ENCODE measurements at places on chromosomes 7 and 10.

- DNase-seq, result no peak
Observed at GRCh38 chr7:49089717-49090116, 165.4 kb downstream of the CDC14C start.

DNA sequence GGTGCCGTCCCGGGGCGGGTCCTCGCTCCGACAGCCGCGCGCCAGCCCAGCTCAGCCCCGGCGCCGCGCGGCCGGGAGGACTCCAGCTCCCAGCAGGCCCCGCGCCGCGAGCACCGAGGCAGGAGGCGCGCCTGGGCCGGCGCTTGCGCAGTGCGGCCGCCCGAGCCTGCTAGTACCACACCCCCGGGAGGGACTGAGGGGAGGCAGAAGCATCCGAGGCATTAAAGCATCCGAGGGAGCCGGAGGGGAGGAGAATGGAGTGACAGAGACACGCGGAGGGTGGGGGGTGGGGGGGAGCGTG is at the start of gene GRK5:
Gene GRK5 (plus strand): TSS at position 206 of the 301 bp plus-strand sequence. CDS start 347 bp downstream, outside the sequence.
- peak; percentile 95 for DNase-seq

DNA sequence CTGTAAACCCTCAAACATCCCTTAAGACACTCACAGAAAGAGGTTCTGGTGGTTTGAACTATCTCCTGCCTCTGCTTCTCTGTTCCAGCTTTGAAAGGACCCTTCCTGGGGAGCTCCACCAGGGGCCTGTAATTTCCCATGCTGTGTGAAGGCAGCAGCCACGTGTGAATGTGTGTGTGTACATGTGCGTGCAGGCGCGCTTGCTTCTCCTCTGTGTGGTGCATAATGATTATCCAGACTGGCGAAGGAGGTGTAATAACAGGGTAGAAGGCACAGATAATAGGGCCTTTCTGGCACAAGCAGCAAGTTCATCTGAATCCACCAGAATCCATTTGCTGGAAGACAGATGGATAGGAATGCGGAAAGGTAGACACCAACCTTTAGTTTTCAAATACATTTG is 466.5 kb downstream of the GRID1 start:
- DNase-seq, result no peak

- no peak for DNase-seq
Observed at GRCh38 chr7:108178398-108178797, 48.2 kb upstream of the LAMB4 start.

DNA sequence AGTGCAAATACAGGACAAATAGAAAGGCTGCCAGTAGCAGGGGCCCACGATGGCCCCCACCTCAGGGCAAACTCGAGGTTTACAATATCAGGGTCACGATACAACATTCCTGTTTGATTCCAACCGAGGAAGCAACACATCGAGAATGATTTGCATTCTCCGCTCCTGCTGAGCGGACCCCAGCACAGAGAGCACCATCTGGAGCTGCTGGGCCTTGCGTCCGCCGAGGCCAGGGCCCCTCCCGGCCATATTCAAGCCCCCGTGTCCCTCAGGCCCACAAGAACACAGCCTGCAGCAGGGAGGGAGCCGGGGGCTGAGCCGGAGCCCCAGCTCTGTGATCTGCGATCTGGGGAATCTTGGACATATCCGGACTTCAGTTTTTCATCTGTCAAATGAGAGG is 84.3 kb downstream of the PRKAG2 start:
- no peak for DNase-seq

- no peak for DNase-seq
Observed at GRCh38 chr10:59281861-59282260, 80.5 kb downstream of the FAM13C start.

DNA sequence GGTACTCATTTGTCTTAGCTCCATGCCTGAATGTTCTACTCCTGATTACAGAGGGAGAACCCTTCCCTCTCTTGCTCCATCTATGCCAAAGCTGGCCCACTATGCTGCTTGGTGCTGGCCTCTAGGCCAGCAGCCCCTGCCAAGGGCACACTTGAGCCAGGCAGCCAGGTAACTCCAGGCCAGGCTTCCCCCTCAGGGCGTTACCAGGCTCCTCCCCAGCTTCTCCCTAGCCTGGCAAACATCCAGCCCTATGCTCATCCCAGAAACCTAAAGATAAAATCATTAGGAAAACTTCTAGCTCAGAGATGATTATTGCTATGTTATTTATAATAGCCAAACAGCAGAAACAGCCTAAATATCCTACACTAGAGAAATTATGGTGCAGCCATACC is 103.7 kb downstream of the KCNMA1 start:
- DNase-seq, result no peak

GRCh38 chr7:135980665-135981180 is 3.6 kb upstream of the MTPN start:
- DNase-seq, result no peak

GRCh38 chr10:78066728-78067430 is 33.2 kb downstream of the RPS24 start:
- DNase-seq, result no peak

- DNase-seq, result no peak
Observed at GRCh38 chr7:102073931-102074880, 212.5 kb upstream of the SH2B2 start.

DNA sequence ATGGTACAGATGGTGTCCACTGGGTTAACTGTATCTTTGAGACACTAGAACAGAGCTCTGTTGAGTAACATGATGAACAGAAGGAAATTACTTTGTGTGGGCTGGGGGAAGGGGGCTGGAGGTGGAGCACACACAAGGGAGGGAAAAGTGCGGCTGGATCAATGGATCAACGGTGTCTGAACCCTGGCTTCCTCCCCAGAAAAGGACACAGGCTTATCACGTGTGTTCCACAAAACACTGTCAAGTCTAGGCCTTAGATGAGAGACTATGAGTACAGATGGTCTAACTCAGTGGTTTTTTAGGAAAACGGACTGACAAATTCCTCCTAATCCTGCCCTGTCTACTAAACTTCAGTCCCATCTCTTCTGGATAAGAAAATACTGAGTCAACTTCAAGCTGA is 27.8 kb downstream of the HSPB1 start:
- DNase-seq, result no peak

DNA sequence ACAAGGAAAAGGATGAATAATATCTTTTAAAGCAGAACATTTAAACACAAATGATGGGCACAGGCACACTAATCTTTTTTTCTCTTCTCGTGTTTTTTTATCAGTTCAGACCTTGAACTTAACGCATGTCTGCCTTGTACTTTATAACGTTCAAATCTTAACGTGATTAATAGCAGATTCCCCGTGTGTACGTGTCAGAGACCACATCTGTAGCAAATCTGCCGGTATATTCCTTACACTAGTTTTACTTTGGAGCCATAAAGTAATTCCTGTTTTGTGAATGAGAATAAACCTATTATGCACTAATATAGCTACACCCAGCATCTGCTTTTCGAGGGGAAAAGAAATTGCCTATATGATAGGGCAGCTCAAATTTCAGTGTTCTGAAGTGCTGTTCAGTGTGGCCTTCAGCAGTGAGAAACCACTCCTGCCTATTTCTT is 166.0 kb upstream of the TCF7L2 start:
- no peak for DNase-seq

GRCh38 chr10:75866731-75867130 is 435.3 kb downstream of the LRMDA start:
- DNase-seq, result no peak

GRCh38 chr7:158186864-158187693 is 400.5 kb downstream of the PTPRN2 start:
- no peak for DNase-seq

DNA sequence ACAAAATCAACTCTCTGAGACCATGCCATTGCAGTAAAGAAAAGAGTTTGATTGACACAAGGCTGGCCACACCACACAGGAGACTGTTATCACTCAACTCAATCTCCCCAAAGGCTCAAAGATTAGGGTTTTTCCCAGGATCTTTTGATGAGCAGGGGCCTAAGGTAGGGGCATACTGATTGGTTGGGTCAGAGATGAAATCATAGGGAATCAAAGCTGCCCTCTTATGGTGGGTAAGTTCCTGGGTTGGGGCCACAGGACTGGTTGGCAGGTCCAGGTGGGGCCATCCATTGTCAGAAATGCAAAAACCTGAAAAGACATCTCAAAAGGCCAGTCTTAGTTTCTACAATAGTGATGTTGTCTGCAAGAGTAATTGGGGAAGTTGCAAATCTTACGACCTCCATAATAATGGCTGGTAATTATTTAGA is 91.6 kb downstream of the AKR1D1 start:
- no peak for DNase-seq

DNA sequence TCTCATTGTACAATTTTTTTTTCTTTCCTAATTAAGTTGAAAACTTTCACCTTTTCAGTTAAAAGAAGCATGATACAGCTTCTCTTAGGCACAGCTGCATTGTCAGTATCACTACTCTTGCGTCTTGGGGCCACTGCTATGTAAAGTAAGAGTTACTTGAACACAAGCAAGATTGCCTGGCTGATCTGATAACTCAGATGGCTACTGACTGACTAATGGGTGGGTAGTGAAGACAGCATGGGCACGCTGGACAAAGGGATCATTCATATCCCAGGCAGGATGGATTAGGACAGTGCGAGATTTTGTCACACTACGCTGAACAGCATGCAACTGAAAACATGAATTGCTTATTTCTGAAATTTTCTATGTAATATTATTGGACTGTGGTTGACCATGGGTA is 11.6 kb upstream of the ADAMTS14 start:
- DNase-seq, result no peak

DNA sequence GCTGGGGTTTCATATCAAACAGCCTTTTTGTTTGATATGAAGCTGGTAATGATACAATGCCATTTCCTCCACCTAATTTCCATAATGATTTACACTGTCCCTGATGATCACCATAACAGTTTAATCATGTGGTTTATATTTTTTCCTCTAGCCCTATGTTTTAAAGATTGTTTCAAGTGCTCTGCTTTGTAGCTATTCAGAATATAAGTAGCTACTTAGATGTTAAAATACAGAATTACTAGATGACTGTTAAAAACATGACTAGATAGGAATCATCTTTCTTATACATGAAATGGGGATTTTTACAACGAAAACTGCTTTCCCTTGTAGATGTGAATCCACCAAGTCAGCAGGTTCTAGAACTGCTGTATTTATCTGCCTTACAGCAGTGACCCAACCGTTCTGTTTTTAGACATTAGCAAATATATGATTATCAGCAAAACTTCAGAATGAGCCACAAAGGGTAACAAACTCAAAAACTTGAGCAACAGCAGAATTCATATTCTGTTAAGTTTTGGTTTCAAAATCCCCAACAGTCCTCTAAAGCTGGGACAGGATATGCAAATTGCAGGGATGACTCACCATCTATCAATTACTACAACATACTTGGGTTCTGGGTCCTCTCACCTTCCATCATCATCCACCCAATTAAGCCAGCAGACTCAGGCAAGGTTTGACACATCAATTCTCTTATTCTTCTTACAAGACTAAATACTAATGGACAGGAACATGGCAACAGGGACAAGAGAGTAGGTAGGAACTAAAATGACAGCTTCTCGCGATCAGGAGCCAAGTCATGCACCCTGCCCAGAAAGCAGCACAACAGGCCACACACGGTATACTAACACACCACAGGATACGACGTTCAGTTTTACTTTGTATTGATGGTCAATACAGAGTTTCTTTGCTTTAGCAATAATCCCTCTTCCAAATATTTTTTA is 83.9 kb downstream of the PIP4K2A start:
- DNase-seq, result no peak

DNA sequence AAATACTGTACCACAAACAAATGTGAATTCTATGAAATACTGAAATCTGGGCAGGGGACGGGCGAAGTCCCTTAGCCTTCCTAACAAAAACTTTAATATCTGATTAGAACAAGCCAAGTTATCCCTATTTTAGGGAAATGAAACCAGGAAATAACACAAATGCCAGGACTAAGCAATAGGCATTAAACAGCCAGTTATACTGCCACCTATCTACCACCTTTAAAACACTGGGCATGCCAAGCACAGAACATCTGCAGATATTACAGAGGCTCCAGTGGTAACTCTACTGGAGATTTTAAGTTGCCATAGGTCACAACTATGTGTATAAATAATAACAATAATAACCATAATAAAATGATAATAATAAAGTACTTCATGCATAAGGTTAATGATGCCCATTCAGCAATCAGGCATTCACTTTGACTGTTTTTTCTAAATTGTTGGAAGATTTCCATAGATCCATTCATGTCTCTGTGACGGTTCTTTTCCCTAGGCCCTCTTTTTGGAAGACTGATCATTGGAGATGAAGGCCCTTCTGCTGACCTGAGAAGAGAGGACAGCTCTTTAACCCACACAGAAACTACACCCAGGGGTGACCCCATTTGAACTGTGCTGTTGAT is 195.7 kb downstream of the CACNA2D1 start:
- DNase-seq, result no peak

GRCh38 chr7:147298611-147299043 is 1182.0 kb downstream of the CNTNAP2 start:
- no peak for DNase-seq

- DNase-seq, result peak; percentile 19
Observed at GRCh38 chr10:71486484-71487114, 89.9 kb downstream of the CDH23 start.

GRCh38 chr10:51066231-51066630 is 8.1 kb upstream of the PRKG1 start:
- no peak for DNase-seq

DNA sequence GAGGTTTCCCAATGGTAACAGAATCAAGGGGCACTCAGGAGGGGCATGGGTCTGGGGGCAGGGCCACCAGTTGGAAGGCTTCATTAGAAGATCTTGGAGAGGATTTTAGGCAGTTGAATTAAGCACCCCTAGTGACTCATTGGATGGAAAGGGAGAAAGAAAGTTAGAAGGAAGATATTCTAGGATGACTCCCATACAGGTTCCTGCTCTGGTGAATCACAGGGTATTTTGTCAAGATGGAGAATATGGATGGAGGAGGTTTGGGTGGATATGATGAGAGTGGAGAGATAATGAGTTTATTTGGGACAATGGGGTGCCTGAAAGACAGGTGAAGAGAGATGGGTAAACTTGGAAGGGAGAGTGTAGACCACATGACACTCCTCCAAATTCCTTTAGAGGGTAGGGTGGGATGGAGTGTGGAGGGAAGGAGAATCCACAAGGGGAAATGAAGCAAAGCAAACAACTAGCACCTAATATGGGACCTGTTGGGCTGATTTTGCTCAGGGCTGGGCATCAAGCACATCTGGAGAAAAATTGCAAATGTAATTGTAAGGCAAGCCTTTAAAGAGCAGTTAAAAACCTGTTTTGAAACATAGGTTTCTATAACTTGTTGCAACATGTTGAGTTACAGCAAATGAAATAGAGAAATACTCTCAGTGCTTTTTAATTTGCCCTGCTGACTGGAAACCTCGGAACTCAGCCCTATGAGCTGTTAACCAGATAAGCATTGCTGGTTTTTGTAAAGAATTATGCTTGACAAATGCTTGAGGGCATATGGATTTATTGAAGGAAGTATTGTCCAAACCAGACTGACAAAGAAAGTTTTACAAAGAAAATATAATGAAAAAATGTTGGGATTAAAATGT is 2.9 kb upstream of the ENTPD7 start:
- DNase-seq, result no peak

DNA sequence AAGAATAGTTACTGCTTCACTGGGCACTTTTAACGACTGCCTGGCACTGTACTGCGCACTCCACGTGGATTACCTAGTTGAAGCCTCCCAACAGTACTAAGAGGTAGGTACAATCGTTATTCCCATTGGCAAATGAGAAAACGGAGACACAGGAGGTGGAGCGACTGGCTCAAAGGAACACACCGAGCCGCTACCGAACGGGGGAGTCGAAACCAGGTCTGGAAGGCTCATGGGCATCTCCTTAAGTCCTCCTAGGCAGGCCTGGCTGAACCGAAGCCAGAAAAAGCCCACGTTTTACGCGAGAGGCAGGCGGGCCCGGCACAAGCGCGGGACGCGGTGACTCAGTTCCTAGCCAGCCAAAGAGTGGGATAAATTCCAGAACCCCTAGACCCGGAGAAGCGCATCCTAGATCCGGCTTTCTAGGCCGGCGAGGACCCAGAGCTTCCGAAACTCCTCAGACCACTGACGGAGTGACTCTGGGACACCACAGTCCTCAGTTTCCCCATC is 472 bp downstream of the PDAP1 start:
- peak; percentile 20 for DNase-seq

Measured in stimulated activated CD4-positive, alpha-beta T cell treated with anti-CD3 and anti-CD28 coated beads, Interleukin-15, amount 100 ng/mL, for 1 hour (primary cell).